ENCODE measurements at places on chromosomes 2 and 18. TPM values are rescaled to one million over a fixed set of nuclear protein-coding genes. Genes with fewer than 3 reads are reported as not detected.

DNA sequence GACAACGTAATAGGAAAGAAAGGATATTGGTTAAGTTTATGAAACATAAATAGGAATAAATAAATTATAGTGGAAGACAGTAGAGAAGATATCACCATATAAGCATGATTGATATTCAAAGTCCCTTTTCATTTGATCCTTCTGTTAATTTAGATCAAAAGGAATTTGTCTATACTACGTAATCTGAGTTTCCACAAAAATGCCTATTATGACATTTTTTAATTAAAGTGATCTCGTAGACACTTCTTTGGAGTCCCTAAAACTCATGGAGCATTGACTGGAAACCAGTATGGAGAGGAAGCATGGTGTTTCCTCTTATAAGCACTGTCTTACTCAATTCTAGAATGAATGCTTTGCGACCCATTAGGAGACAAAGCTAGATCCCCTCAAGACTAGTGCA, 411.4 kb upstream of the SPHKAP start:
- DNase-seq = no peak

DNA sequence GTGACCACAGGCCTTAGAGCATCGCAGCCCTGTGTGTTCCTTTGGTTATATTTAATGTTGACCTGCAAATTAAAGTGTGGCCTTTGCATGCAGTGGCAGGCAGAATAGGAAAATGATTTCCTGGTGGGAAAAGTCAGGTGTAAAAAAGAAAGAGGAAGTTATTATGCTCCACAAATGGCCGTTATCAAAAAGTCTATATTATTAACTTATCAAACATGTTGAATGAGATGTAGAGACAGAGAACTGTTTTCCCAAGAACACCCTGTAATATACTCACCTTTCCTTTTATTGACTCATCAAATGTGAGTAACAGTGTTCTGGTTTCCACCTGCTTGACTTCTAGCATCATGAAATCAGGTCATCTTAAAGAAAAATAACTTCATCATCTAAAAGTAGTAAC, 35.3 kb downstream of the MEIS1 start:
- DNase-seq = no peak

- DNase-seq = no peak
These were observed 18.7 kb downstream of the PCARE start for GRCh38 chr2:29055601-29056000.

- DNase-seq = no peak
These were observed 1108.3 kb upstream of the KLHL29 start for GRCh38 chr2:22276696-22277095.

DNA sequence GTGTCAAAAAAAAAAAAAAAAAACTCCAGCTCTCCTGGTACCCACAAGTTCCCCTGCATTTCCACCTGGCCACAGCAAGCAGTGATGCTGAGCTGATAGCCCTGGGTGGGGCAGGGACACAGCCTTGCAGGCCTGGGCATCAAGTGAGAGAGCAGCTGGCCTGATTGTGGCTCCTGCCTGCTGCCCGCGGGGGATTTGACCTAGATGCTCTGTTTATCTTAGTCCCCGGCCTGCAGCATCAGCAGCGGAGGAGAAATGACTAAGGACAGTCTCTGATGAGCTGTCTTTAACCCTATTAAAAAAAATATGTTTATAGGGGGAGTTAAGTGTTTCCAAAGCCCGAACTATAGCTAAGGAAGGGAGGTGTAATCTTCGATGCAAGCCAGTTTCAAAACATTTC, 102.6 kb downstream of the MTCL1 start:
- no peak for DNase-seq

KLHL41 gene
- total RNA-seq = 2.3 TPM

DNA sequence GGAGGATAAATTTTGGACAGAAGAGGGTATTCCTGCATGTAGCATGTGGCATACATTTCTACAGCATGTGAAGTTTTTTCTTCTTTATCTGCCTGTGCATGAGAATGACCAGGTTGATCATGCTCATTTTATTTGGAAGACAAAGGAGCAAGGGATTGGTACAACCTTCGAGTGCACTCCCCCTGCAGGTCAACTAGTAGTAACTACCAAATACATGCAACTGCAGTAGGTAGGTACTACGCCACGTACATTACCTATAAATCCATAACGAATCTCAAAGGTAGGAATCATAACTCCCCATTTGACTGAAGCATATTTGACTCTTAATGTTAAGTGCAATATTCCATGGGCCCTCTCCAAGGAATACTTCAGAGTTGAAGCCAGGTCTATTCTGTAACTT, 763.9 kb downstream of the TSN start:
- no peak for DNase-seq

LBX2 gene
- total RNA-seq = not detected

- DNase-seq = no peak
These were observed 34.8 kb upstream of the ITGAV start for GRCh38 chr2:186554850-186555671.

- DNase-seq = no peak
These were observed 391.1 kb downstream of the ALK start for GRCh38 chr2:29530281-29530680.
